ENCODE measurements at places on chromosomes 4 and X.

- DNase-seq: no peak
Observed at GRCh38 chr4:185914583-185915199, 102.7 kb upstream of the SORBS2 start.

- no peak for DNase-seq
Observed at GRCh38 chr4:31417040-31417439, 696.9 kb downstream of the PCDH7 start.

- no peak for DNase-seq
Observed at GRCh38 chr4:16203083-16203482, 23.2 kb downstream of the TAPT1 start.

DNA sequence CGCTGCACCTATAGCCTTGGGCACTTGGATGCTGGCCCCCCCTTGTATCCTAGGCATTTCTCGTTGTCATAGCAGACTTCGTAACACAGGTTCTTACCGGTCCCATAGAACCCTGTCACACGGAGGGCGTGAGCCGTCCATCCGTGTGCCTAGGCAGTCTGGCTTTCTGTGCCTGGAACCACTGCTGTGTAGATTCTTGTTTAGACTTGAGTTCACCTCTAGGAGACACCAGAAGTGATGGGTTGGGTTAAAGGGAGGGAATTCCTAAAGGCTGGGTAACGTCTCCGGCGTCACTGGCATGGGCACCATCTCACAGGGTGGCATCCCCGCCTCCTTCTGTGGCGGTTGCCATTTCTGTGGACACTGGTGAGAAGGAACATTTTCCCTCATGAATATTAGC, 13.5 kb upstream of the NKX1-1 start:
- DNase-seq: no peak

- DNase-seq: no peak
Observed at GRCh38 chr4:21209860-21210259, 509.6 kb downstream of the PACRGL start.

DNA sequence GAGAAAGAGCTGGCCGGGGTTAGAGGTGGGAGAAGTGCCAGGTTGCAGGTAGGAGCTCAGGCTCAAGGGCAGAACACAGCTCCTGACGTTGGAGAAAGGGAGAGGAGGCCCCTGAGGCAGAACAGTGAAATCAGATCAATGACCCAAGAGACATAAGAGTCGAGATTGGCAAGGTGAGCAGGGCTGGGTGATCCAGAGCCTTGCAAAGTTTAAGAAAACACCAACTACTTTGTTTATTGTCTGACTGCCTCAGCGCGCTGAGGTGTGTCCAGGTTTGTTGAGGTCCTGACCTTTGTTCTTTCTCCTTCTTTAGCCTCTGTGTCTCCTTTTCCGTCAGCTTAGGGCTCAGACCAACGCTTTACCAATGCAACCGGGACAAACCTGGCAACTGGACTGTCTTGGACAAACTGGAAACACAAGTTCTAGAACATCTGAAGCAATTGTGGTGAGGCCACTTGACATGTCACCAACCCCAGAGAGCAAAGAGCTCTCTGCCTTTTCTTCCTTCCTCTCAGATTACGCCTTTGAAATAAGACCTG, 28.3 kb downstream of the CHRNA9 start:
- no peak for DNase-seq

- DNase-seq: no peak
Observed at GRCh38 chr4:71383984-71384383, 45.2 kb downstream of the SLC4A4 start.

DNA sequence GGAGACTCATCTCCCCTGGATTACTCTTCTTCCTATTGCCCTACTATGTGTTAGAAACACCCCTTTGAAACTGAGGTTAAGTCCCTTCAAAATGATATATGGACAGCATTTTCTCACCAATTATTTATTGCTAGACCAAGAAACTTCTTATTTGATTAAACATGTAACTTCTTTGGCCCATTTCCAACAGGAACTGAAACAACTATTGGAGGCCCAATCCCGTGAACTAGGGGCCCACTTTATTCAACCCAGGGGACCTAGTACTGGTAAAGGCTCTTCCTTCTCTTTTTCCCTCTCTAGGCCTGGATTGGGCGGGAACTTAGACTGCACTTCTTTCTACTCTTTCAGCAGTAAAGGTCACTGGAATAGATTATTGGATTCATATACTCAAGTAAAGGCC, 16.7 kb upstream of the COL25A1 start:
- DNase-seq: no peak

- no peak for DNase-seq
Observed at GRCh38 chr4:141684785-141685184, 48.4 kb downstream of the IL15 start.

GRCh38 chr4:173529477-173530325, at the start of gene HAND2:
Gene HAND2, minus strand, starts transcription at chr4:173530229. Its CDS starts 940 bp downstream, at chr4:173529289.
- DNase-seq: no peak

GRCh38 chr4:9913846-9914245, 107.5 kb downstream of the SLC2A9 start:
- no peak for DNase-seq

DNA sequence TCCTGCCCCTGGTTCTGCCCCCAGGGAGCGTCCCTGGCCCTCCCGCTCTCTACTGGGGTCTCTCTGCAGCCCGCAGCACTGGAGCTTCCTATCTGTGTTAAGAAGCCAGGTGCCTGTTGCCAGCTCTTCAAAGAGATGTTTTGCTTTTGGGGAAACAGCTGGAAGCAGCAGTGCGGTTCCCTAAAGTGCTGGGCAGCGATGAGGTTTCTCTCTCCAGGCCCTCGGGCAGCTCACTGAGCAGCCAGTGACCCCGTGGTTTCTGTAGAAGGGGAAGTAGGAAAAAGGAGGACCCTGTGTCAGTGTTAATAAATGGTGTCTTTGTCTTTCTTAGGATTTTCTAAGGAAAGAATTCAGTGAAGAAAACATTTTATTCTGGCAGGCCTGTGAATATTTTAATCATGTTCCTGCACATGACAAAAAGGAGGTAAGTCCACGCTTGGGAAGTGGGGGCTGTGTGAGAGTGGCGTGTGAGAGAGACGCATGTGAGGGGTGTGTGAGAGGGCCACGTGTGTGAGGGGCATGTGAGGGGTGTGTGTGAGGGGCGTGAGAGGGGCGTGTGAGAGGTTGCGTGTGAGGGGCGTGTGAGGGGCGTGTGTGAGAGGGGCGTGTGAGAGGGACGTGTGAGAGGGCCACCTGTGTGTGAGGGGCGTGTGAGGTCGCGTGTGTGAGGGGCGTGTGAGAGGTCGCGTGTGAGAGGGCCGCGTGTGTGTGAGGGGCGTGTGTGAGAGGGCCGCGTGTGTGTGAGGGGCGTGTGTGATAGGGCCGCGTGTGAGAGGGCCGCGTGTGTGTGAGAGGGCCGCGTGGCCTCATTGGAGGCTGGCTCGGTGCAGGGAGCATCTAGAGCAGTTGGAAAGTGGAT, 27.1 kb upstream of the HGFAC start:
- DNase-seq: no peak

DNA sequence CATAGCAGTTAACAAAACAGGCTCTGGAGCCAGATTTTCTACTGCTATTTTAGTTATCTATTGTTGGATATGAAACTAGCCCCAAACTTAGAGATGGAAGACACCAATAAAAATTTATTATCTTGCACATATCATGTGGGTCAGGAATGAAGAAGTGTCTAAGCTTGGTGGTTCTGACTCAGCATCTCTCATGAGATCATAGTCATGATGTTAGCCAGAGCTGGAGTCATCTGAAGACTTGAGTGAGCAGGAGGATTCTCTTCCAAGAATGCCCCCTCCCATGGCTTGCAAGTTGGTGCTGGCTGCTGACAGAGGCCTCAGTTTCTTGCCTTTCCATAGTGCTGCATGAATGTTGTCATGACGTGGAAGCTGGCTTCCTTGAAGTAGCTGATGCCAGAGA, 68.2 kb upstream of the TAPT1 start:
- no peak for DNase-seq

DNA sequence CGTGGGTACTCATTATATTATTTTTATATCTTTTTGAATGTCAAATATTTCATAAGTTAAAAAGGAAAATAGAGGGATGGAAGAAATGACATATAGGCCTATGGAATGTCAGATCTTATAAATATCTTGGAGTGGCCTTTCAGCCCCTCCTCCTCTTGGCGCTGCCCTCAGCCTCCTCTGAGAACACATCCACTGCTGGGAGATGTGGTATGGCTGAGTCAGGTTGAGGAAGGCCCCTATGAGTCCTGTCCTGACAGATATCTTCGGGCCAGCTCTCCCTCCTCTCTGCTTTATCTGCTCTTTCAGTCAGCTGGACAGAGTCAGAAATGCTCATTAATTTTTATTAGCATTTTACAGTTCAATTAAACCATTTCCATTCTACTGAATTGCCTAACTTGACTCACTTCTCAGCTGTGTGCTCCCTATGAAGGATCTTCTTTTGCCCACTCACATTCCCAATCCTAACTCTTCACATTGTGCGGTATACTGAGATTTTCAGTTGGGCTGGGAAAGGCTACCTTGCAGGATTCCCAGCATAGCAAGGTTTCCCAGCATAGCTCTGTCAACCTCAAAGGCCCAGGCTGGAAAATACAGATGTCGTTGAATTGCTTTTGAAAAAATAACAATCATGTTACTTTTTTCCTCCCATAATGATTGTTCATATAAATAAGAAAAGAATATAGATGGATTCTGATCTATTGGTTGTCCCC, 128.0 kb downstream of the ARHGEF9 start:
- DNase-seq: no peak

DNA sequence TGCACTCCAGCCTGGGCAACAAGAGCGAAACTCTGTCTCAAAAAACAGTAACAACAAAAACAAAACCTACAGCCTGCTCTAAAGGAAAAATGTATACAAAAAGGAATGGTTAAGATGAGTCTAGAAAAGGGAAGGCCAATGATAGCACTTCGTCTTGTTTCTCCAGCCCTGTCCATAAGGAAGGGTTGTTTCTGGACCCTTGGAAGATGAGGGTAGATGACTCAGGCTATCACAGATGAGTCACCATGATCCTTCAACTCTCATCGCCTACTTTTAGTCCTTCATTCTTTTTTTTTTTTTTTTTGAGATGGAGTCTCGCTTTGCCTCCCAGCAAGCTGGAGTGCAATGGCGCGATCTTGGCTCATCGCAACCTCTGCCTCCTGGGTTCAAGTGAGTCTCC, 8.8 kb downstream of the PLA2G12A start:
- DNase-seq: no peak

GRCh38 chrX:104189837-104190236, 23.6 kb downstream of the FAM199X start:
- DNase-seq: no peak

- DNase-seq: no peak
Observed at GRCh38 chr4:22508376-22508775, 7.5 kb downstream of the ADGRA3 start.

DNA sequence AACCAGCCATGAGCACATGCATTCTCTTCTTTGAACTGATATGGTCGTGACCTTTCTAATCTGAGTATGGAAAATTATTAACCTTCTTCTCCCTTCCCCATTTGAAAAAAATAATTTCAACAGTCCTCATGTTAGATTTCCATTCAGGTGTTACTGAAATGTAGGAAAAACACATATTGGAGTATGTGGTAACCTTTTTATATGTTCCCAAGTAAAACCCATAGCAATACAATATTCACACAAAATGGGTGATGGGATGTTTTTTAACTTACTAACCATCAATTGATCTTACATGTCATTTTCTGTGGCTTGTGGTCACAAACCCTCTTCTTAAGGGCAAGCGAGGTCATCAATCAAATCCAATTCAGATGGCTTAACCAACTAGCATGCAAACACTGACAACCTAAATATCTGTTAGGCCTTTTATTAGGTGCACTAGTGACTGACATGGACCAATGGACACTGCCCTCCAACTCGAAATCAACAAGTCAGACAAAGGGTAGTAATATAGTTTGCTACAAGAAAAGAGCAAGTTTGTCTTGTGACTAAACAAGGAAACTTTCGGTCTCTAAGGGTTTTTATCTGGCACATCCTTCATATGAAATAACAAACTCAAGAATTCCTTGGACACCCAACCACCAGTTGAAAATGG, 74.3 kb downstream of the CAMK2D start:
- no peak for DNase-seq

DNA sequence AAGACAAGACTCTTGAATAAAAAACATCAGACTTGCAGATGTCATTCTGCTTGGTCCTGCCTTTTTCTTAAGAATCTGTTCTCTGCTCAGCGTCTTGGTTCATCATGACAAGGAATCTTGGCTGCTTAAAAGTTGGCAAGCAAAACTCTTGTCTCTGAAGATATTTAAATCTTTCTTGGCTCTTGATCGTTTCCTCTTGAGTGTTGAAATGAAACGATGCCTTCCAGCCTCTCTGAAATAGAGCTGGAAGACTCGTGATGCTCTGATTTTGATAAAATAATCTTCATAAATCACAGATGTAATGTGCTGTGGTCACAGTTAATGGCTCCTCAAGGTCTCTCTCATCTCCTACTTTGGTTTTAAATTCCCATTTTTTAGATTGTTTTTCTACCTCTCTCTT, 39.9 kb upstream of the TMEM192 start:
- no peak for DNase-seq

DNA sequence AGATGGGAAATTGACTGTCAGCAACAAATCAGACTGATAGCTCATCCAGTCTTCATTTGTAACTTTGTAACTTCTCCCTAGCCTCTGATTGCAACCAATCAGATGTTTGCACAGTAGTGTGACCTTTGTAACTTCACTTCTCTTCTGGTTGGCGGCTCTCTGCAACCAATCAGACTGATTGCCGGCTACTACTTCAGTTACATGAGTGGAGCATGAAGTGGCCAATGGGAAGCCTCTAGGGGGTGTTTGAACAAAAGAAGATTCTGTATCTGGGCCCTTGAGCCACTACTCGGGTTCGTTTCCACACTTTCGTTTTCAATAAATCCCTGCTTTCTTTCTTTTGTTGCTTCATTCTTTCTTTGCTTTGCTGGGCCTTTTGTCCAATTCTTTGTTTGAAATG, 1285.8 kb downstream of the TECRL start:
- DNase-seq: no peak

- no peak for DNase-seq
Observed at GRCh38 chr4:66486068-66486467, 815.8 kb upstream of the EPHA5 start.

DNA sequence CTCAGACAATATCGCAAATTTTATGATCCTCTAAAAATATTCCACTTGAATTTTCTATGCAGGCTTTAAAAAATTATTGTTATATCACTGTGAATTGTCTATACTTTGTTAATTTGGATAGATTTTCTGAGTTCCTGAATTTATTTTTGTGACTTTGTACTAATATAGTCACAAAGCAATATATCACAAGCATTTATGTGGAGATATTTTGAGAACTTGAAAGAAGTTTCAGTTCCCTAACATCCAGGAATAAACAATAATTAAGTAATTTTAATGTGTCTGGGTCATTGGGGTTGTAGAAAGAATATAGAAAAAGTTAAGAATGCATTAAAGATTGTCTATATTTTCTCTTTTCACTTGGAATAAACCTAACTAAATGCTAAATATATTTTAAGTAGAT, 32.0 kb downstream of the CXCL8 start:
- DNase-seq: no peak

DNA sequence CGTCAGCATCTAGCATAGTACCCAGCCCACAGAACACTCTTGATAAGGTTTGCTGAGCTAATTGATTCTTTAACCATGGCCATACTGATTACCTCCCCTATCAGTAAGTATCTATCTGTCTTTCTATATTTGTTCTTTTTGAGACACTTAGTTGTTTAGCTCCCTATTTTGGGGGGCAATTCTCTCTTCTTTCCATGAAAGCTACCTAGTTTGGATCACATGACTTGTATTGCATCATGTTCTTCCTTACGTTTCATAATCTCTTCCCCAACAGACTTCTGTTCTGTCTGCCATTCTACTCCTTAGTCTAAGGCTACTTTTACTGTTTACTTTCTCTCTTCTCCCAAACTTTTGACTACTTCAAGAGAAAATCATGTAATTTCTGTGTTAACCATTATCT, 39.0 kb downstream of the TBC1D19 start:
- DNase-seq: no peak

All from activated CD8-positive, alpha-beta memory T cell treated with anti-CD3 and anti-CD28 coated beads for 1 hour (primary cell).